Stimulated activated CD8-positive, alpha-beta memory T cell treated with anti-CD3 and anti-CD28 coated beads, Interleukin-15, amount 100 ng/mL, for 1 hour (primary cell): ENCODE measurements at places on chromosomes 4 and X.

- no peak for DNase-seq
Measured at GRCh38 chr4:70734168-70734954, 12.6 kb downstream of the RUFY3 start.

- DNase-seq: no peak
Measured at GRCh38 chrX:38041237-38041636, 34.9 kb downstream of the SYTL5 start.

DNA sequence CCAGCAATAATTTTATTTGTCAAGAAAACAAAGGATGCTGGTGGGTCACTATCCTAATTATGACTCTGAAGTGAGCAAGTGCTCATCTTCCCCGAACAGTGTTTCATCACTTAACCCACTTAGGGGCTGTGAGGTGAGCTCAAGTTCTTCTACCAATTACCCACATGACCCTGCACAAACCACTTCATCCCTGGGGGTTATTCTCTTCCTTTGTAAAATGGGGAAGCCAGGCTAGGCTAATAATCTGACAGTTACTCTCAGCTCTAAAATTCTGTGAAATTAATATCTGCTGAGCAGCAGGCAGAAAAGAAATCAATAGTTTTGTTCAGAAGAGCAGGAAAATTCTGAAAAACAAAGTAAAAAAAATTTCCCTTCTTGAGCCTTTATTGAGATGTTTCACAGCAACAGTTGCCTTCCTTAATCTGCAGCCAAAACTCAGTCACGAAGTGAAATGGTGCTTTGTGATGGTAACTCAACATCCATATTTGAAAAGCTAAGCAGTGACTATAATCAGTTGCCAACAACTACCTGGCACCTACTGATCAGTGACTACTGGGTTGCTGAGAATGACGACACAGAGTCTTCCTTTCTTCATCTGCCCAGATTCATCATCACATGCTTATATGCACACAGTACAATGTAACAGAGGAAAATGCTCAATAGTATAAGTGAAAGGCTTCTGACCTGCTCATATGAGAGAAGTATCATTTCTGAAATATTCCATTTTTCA is 24.1 kb downstream of the ATP8A1 start:
- no peak for DNase-seq

GRCh38 chr4:99893839-99894160 is 427 bp downstream of the LAMTOR3 start:
- no peak for DNase-seq

DNA sequence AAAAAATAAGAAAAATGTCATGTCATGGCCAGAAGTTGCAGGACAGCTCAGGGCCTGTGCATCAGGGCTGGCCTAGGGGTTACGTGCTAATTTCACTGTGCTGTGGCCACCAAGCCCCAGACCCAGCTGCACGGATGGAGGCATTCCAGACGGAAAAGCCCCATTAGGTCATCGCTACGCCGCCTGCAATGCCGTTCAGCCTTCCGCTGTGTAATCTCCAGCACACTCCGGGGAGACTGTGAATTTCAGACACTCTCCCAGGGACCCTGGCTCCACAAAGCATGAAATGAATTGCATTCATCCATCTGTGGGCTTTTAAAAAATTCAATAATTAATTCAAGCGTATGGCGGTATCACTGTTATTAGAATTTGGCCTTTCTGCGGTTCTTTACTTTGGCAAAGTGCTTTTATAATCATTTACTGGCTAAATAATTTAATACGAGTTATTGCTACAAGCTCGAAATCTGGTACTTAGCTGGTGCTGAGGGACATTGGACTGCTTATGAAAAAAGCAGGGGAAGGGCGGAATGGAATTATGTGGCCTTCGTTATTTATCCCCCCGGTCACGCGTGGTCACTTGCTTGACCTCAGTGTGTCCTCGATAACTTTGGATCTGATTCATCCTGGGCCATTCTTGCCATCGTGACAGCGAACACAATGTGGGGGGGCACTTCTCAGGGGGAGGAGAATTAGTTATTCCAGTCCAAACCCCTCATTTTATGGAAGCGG is 9.0 kb upstream of the NSG1 start:
- no peak for DNase-seq

DNA sequence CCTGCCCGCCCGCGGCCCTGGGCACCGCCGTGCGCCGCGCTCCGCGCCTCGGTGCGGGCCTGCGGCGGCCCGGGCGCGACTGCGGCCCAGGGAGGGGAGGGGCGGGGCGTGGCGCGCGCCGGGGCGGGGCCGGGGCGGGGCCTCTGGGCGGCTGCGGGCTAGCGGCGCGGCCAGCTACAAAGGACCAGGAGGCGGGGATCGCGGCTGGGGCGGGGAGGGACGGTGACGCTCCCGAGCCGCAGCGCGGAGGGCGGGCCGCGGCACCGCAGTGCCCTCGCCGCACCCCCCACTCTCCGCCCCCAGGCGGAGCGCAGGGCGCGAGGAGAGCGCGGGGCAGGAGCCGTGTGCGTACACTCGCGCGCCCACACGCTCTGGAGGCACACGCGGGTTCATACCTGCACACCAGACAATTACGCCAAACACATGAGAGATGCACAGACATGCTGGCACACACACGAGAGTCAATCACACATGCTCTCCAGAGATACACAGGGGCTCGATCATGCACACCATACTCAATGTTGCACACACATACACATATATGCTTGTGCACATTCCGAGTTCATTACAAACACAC is at the start of gene CRMP1:
TSS of gene CRMP1 (minus strand) at position 83 of the 577 bp plus-strand sequence. CDS start 117 bp downstream, outside the sequence.
- DNase-seq: no peak

- no peak for DNase-seq
Measured at GRCh38 chrX:115363372-115363771, 73.9 kb downstream of the LUZP4 start.

DNA sequence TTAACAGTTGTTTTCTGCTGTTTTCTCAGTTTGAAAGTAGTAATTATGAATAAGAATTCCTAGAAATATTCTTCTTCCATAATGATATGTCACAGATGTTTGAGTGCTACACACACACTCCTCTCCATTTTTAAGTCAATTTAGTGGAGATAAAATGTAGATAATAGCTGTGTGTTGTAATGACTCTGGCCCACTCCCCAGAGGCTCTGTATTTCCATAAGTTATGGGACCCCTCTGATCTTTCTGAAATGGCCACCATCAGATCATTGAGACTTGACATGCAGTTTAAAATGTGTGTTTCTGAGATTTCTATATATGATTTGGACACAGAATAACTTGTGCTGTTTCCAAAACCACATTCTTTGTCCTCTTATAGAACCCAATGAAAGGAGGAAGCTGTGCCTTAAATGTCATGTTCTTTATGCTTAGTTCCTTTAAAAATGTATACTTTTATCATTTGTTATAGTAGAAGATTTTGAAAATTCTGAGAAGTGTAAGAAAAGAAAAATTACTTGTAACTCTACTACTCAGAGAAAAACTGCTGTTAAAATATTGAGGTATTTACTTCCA is 46.4 kb downstream of the GAB1 start:
- DNase-seq: no peak

GRCh38 chr4:15188605-15189539 is 186.6 kb downstream of the CPEB2 start:
- no peak for DNase-seq

GRCh38 chr4:125832161-125832560 is 517.4 kb downstream of the FAT4 start:
- no peak for DNase-seq

- no peak for DNase-seq
Measured at GRCh38 chrX:79133904-79134303, 10.6 kb upstream of the GPR174 start.

- DNase-seq: no peak
Measured at GRCh38 chrX:2652106-2652505, 39.0 kb upstream of the CD99 start.

DNA sequence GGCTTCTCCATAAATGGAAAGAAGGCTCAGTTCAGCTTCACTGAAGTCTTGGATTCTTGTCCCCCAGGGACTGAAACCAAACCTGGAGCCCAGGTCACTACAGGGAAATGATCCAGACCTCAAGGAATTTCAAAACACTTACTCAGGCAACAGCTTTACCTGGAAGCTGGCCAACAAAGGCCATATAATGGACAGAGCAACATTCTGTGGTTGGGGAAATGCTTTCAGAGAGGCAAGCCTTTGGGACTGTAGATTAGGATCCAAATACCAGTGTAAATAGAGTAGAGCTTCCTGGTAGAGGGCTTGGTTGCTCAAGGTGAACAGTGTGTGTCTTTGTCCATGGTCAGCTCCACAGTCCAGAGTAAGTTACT is 57.0 kb upstream of the PROM1 start:
- no peak for DNase-seq

GRCh38 chr4:87232216-87232615 is 11.8 kb upstream of the KLHL8 start:
- no peak for DNase-seq

DNA sequence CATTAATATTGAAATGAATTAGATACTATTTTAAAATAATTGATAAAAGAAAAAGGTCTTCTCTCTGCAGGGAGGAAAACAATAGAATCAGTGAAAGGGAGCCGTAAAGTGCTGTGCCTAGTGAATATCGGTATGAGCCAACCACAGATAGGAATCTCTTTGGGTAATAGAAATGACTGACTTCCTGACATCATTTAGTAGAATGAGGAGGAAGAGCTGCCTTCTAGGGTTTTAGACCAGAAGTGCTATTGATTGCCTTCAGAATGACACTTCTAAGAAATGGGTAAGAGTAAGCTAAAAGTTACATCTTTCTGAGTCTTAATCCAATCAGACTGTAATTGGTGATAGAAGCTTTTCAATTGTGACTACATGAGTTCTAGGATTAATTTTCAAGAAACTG is 134.0 kb upstream of the MAP9 start:
- no peak for DNase-seq

- DNase-seq: no peak
Measured at GRCh38 chr4:18077808-18078207, 56.3 kb upstream of the LCORL start.

- no peak for DNase-seq
Measured at GRCh38 chrX:103613362-103613890, 5.7 kb downstream of the TCEAL3 start.

DNA sequence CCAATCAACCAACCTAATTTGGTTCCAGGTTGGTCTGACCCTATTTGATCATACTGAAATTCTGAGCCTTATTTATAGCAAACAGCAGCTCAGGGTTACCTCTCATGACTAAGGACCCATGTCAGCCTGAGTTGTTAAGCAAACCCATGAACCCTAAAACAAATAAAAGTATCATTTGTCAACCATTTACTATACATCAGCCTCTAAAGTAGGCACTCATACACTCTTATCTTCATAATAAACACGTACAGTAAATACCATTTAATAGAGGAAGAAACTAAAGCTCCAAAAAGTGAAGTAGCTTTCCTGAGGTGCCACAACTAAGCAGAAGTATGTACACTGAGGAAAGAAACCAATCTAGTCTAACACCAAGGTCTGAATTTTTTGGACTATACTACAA is 25.2 kb downstream of the MANBA start:
- no peak for DNase-seq

- no peak for DNase-seq
Measured at GRCh38 chrX:43141885-43142284, 363.9 kb upstream of the PPP1R2C start.

- no peak for DNase-seq
Measured at GRCh38 chr4:109912706-109913595, at the start of gene EGF. Gene EGF (plus strand): TSS chr4:109912883. CDS start chr4:109913336, 453 bp downstream.

DNA sequence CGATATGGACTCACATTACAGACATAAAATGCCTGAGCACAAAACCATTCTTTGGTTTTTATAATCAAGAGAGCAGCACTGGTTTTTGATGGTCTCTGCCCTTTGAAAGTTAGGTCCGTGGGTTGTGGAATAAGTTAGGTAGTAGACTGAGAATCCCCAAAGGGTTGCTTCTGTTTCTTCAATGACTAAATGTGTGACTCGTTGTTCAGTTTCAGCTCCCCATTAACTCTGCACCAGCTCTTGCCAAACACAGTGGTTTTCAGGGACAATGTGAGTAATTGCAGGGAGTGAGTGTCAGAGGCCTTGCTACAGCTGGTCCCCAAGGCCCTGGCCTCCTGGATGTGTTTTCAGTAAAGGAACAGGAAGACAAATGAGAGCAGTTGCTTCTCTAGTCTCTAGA is 24.8 kb downstream of the SMIM20 start:
- DNase-seq: no peak

- DNase-seq: no peak
Measured at GRCh38 chrX:148661035-148661434, 160.6 kb downstream of the AFF2 start.

GRCh38 chrX:54659547-54659946 is 129.5 kb downstream of the GNL3L start:
- no peak for DNase-seq

GRCh38 chr4:168797738-168798375 is 212.2 kb downstream of the CBR4 start:
- DNase-seq: no peak

GRCh38 chrX:31670245-31670644 is 598.4 kb upstream of the FTHL17 start:
- no peak for DNase-seq

DNA sequence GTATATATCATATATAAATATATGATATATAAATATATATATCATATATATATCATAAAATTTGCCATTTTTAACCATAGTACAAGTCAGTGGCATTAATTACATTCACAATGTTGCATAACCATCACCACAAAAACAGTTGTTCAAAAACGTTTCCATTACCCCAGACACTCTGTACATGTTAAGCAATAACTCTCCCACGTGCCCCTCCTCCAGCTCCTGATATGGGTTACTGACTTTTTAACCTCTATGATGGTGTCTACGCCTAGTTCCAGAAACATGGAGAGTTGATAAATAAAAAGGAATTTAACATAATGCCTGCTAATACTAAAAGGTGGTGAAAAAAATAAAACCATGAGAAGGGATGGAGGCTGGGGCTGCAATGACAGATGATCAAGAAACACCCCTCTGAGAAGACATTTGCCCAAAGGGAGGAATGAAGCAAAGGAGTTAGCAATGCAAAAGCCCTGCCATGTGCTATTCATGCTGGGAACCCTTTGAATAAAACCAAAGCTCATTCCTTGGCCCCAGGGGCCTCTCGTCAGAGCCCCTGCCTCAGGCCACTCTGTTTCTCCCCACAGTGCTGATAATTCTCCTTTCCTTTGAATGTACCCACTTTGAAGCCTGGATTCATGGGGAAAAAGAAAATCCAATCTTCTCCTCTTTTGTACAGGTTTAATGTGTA is 144.3 kb downstream of the NWD2 start:
- DNase-seq: no peak

DNA sequence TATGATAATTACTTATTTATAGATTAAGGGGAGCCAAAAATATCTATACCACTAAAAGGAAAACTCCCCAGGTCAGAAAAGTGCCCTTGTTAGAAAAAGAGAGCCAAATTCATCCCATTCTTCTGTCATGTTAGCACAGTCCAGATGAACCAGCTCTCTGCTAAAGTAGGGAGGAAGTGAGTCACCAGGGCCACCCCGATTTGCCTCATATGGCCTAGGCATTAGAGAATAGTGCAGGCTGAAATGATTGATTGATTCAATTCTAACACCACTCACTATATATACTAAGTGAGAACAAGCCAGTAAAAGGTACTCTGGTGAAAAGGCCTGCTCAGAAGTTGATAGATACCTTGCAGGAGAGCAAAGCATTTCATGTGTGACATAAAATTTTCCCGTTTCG is 94.5 kb downstream of the SRPX start:
- no peak for DNase-seq

- DNase-seq: no peak
Measured at GRCh38 chr4:17033025-17033767, 134.8 kb upstream of the LDB2 start.

GRCh38 chrX:15373976-15374375 is 10.2 kb downstream of the VEGFD start:
- no peak for DNase-seq

GRCh38 chr4:151576627-151577026 is 167.7 kb downstream of the FHIP1A start:
- no peak for DNase-seq
